Stimulated activated CD8-positive, alpha-beta memory T cell treated with anti-CD3 and anti-CD28 coated beads, Interleukin-4, amount 100 ng/mL, for 4 hours (primary cell): ENCODE measurements at places on chromosomes 4 and X.

DNA sequence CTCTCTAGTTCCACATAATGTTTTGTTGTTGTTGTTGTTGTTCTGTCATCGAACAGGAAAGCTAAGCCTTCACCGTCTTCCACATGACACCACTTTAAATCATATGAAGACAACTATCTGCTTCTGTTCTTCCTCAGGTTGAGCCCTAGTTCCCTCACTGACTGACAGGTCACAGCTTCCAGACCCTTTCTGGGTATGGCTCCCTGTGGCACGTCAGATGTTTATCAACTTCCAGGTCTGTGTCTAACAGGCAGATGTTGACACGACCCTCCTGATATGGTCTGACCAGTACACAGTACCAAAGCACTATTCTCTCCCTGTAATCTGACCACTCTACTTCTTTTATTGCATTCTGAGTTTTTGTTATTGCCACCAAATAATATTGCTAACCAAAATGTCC lies 51.4 kb downstream of the PRDM5 start:
- no peak for DNase-seq

DNA sequence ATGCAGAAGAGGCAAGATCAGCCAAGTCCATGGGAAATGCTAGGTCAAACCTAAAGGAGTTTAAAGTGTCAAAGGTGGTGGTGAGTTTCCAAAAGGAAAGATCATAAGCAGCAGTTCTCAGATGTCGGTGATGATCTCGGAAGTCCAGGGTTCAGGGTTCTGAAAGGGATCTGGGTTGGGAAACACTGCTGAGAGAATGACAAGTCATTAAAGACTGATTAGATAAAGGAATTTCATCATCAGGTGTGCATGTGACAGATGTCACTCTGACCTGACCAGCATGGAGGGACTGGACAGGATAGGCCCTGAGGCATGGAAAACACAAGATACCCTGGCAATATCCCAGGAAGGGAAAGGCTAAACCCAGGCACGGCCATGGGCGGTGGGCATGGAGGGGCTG lies 195.7 kb upstream of the TBL1X start:
- DNase-seq: no peak

DNA sequence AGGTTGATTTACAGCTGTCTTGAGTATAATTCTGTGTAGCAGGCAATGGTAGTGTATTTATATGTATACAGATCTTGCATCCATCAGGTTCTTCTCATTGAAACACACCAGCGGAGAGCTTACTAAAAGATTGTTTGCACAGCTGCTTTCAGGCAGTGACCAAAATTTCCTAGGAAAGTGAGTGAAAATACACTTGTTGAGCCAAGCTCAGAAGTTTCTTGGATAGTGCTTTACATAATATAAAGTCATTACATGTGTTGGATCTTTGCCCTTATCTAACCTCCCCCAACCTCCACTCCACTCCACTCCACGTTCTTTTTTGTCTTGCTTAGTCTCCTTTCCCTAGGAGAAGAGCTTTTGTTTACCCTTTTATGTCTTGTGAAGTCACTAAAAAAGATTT lies 34.1 kb downstream of the CNKSR2 start:
- no peak for DNase-seq

GRCh38 chrX:13463608-13464007 lies 105.8 kb upstream of the EGFL6 start:
- DNase-seq: no peak

DNA sequence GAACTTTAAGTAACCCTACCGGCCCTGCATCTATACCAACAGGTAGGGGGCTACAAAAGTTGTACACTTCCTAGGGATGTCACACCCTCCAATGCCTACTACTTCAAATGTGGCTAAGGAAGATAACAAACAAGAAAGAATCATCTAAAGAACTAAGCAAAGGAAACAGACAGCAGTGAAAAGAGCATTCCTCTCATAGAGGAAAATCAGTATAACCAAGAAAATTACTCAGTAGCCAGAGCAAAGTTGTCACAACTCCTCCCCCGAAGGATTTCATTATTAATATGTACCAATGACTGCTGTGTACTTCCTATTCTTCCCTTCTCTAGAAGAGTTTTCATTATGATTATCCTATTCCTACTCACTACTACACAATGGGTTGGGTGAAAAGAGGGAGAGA lies 12.6 kb downstream of the ANKRD17 start:
- no peak for DNase-seq

DNA sequence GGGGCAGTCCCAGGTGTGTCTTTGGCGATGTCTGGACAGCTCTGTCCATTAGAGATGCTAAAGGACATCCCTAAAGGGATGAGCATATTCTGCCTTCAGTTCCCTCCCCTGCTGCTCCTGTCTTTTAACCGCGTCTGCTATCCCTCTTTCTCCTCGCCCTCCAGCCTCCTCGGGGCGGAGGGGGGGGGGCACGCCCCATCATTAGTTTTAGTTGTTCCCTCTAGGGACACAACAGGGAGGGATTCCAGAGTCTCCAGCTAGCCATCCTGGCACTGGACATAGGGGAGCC lies 1.1 kb downstream of the MSL3 start:
- no peak for DNase-seq

DNA sequence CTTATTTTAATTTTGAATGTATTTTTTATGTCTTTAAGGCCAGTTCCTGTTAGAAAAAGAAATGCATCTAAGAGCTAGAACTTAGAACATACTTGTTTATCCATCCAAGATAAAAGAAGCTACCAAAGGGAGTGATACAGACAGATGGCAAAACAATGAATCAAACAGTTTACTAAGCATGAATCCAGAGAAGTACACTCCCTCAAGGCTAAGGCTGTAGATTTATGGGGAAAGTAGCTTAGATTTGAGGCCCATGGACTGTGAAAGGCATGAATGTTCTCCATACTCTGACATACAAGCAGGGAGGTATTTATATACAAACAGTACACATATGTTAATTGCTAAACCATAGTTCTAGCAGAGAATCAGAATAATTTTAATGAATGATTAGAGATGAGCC lies 255.3 kb upstream of the NRK start:
- no peak for DNase-seq

DNA sequence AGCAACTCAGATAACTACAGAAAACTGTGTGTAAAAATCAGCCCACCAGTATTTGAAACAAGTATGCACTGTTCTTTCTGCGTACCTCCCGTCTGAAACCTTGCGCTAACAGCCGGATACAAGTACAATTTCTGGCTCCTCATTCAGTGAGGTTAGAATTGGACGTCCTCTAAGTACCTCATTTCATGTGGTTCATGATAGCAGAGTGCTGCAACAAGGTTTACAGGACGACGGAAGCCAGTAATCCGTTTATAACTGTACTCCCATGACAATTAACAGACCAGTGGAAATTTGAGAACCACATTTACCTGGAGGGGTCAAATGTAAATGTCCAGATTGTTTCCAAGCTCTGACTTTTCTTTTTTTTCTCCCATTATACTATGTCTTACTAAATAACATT lies 52.9 kb upstream of the TENM3 start:
- DNase-seq: no peak

DNA sequence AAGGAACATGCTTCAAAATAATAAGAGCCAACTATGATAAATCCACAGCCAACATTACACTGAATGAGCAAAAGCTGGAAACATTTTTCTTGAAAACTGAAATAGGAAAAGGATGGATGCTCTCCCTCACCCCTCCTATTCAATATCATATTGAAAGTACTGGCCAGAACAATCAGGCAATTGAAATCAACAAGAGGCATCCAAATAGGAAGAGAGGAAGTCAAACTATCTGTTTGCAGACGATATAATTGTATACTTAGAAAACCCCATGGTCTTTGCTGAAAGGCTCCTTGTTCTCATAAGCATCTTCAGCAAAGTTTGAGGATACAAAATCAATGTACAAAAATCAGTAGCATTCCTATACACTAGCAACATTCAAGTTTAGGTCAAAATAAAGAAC lies 1562.5 kb upstream of the ADGRL3 start:
- no peak for DNase-seq

- DNase-seq: no peak
Observed at GRCh38 chr4:108047199-108047598, 57.5 kb downstream of the HADH start.

GRCh38 chrX:31236231-31236630 lies 164.4 kb upstream of the FTHL17 start:
- no peak for DNase-seq

DNA sequence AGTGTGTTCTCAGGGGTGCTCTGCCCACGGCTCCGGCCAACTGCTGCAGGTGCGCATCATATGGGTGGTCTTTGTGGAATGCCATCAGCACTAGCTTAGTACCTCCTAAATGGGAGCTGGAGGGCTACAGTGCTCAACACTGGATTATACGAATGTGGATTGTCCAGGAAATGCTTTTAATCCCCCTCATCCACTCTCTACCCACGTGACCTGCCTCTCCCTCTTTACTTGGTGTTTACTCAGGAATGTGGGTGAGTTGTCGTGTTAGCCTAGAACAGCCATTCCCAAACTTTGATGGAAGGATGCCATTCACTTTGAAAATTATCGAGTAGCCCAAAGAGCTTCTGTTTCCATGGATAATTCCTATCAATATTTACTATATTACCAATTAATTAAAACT lies 150.8 kb downstream of the PTTG2 start:
- no peak for DNase-seq

- no peak for DNase-seq
Observed at GRCh38 chr4:84171871-84172270, 327.2 kb downstream of the NKX6-1 start.

DNA sequence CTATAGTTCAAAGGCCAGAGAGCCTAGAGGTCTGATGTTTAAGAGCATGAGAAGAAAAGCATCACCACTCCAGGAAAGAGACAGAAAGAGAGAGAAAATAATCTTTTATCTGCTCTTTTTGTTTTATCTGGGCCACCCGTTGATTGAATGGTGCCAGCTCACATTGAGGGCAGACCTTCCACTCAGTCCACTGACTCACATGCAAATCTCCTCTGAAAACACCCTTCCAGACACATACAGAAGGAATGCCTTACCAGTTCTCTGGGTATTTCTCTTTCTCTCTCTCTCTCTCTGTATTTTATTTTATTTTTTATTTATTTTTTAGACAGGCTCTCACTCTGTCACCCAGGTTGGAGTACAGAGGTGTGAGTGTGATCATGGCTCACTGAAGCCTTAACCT lies 252.5 kb downstream of the DTHD1 start:
- DNase-seq: no peak

DNA sequence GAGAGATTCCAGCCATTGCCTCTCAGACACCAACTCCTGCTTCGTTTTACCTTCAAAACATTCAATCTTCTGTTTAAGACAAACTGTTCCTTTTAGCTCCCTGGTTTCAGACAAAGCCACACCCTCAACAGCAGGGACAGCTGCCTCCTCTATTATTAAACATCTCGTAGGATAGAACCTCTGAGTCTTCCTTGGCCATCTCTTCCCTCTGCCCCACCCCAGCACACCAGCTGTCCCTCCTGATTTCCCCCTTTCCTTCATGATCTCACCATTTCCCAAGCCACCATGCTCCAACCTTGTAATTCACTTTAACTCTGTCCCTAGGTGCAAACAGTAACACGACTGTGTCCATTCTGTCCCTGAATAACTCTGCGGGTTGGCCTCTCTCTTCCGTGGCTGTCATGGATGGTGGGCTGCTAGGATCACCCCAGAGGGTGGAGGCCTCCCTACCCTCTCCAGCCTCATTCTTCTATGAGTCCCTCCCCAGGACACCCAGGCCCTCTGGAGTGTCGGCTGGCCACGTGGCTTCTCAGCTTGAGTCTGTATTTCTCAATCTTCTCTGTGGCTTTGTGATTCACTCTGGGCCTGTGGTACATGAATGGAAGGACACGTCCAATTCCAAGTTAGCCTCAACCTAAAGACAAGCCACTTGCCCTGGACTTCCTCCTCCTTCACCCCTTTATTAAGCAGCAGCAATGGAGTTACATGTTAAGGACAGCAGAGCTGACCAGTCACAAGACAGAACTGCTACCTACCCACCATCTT lies 349.9 kb downstream of the FBXW7 start:
- no peak for DNase-seq

GRCh38 chrX:30525732-30526131 lies 51.8 kb downstream of the TASL start:
- DNase-seq: no peak

DNA sequence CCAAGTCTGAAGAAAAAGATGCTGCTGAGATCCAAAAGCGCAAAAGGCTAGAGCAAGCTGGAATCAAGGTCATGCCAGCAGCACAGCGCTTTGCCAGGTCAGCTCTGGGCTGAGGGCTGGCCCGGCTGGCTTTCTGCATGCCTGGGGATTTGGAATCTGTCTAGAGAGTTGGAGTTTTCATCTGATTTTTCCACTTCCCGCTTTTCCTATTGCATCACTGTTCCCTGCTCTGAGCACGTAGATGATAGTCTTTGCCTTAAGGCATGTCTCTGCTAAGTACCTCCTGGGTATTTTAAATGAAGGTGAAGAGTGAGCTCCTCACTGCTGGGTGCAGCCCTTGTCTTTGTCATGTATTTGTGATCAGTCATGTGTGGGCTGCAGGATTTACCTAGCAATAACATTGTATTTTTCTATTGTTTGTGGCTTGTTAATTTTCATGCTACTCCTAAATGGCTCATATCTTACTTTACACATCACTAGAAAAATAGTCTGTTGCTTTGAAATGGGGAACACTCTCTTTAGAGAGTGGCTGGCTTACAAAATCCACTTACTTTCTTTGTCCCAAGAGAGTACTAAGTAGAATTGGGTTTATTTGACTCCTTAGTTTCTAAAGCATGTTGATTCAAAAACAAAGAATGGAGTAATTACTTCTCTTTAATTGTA lies 82.8 kb downstream of the LIMCH1 start:
- DNase-seq: no peak

- no peak for DNase-seq
Observed at GRCh38 chr4:127822430-127822829, 40.3 kb downstream of the HSPA4L start.

GRCh38 chrX:115467961-115468360 lies 93.0 kb upstream of the PLS3 start:
- no peak for DNase-seq

- no peak for DNase-seq
Observed at GRCh38 chrX:139692506-139692849, 15.5 kb downstream of the MCF2 start.

- no peak for DNase-seq
Observed at GRCh38 chr4:15778289-15779241, at the start of gene CD38. TSS of gene CD38 (plus strand) at chr4:15778328. CDS start at chr4:15778415, 87 bp downstream.

- no peak for DNase-seq
Observed at GRCh38 chr4:10087152-10087791, 29.3 kb downstream of the WDR1 start.

DNA sequence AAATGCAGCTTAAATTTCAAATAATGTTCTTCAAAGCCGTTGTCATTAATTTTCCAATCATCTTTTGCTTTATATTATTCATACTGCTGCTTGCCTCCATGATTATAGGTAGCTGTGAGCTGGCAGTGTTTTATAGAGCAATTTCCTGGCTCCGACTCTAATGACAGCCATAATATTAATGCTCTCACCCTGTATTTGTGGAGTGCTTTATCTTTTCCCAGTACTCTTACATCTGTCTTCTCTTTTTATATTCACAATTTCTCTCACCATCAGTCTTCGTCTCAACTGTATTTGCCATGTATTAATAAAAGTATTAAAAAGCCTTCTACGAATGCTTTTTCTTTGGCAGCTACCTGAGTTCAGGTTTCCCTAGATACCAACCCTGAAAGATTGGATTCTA lies 21.0 kb downstream of the ATXN3L start:
- no peak for DNase-seq

- DNase-seq: no peak
Observed at GRCh38 chr4:154779362-154779947, 1.6 kb upstream of the RBM46 start.
